Right renal pelvis (tissue), 4 donors: ENCODE measurements at places on chromosomes 12 and 14. TPM values are rescaled to one million over a fixed set of nuclear protein-coding genes. Genes with fewer than 3 reads are reported as not detected.

- no peak for DNase-seq
Observed at GRCh38 chr12:121797937-121798786, 4.7 kb upstream of the RHOF start.

- DNase-seq = no peak
Observed at GRCh38 chr14:69753860-69754259, 13.1 kb upstream of the SRSF5 start.

DNA sequence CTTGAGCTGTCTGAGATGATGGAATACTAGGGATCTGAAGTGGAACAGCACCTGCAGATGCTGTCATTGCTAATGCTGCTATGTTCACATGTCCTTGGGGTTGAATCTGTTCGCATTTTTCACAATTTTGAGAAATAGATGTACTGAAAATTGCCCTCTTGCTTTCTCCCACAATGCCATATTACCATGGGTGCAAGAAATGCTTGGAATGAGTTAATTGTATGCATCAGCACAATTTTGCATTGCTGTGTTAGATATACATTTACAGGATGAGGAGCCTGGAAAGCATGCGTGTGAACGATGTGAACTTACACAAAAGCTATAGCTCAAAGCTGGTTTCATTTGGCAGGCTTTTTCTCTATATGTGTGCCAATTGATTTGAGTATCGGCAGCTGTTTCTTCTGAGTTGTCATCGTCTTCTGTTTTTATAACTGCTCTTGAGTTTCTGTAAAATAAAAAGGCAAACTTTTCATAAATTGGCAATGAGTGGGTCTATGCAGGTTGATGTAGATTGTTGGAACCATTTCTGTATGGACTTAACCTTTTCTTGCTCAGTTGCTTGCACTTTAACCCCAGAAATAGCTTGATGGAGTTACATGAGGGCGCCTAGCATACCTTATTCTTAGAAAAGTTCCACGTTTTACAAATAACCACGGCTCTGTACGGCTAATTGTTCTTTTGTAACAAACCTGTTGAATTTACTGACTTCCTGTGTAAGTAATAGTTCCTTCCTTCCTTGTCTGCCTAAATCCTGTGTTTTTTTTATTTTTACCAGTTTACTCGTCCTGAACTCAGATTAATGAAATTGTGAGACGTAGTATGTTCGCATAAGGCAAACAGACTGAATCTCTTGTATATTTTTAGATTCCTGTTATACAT, 105.9 kb downstream of the FGD4 start:
- no peak for DNase-seq

- DNase-seq = no peak
Observed at GRCh38 chr12:106790020-106790419, 15.5 kb downstream of the RIC8B start.

Gene SYNDIG1L
- polyA plus RNA-seq = 0.36 TPM

DNA sequence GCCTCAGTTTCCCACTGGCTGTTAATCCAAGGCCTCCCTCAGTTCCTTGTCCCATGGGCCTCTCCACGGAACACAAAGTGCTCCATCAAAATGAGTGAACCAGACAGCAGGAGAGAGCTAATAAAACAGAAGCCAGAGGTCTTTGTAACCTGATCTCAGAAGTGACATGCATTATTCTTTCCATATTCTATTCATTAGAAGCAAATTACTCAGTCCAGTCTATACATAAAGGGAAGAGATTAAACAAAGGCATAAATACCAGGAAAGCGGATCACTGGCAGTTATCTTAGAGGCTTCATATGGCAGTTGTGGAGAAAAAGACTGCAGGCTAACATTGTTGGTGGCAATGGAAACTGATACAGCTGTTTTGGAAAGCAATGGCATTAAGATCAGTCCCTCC, 170.6 kb upstream of the GARIN6 start:
- DNase-seq = no peak

DNA sequence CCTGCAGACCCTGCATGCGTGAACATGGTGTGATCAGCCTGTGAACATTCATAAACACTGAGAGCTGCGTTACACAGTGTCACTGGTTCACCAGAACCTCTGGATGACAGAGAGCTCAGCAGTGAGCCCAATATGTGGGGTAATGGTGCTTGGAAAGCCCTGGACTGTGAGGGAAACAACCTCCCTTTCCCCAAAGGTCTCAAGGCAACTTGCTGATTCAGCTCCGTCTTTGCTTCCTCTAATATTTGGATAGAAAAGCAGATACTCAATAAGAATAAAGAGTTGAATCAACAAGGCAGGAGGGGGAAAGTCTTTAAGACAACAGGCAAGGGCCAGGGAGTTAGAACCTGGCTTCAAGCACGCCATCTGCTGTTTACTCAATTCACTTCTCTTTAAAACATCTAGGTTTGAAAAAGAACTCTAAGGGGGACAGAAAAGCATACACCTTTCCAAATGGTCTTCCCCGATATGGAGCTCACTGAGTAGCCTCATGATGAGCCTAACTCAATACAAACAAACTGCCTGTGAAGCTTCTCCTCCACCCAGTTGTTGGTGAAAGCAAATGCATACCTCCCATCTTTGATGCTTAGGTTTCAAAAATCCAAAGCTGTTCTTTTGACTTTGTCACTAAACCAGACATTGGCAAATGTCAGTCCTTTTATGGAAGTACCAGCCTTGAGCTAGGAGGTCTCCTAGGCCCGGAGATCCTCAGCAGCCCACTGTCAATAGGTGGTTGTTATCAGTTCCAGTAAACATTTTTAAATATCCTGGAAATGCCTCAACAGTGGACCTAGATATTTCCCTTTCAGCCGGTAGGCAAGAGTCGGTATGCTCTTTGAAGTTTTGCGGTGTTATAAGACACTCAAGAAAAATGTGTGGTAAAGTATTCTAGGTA, 76.1 kb downstream of the SAMD4A start:
- no peak for DNase-seq

Gene GLT1D1
- polyA plus RNA-seq = 1.7 TPM

DNA sequence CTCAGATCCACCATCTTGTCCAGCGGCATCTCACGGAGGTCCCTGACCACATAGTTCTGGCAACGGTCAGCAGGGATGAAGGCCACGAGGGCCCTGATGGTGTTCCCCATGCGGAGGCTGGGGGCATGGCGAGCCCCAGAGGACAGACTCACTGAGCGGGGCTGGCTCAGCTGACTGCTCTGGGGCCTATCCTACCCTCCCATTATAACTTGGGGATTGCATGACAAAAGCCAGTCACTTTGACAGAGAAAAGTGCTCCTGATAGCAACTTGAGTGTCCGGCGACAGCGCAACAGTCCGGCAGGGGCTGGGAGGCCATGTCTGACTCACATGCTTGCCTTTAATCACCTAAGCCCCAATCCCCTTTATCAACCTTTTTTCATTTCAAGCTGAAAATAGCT, at the start of gene LRRC10:
LRRC10 (minus strand) TSS at position 179 of the 400 bp plus-strand sequence; CDS start at position 110, 69 bp downstream.
- DNase-seq = no peak

- no peak for DNase-seq
Observed at GRCh38 chr12:33614630-33615029, 175.0 kb upstream of the SYT10 start.

DNA sequence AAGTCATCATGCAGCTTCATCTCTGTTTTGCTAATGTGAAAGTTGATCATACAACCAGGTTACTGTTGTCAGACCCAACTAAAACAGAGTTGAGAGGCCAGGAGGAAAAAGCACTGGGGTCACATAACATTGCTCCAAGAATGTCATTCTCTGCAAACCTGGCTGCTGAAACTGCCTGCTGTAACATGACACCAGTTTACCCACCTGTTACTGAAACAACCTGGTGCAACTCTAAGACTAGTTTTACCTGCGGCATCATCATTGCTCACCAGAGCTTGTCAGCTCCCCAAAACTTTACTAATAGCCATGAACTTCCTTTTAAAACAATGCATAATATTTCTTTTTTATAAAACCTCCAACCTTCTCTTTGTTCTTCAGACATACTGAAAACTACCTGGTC, 30.7 kb upstream of the DEGS2 start:
- no peak for DNase-seq

DNA sequence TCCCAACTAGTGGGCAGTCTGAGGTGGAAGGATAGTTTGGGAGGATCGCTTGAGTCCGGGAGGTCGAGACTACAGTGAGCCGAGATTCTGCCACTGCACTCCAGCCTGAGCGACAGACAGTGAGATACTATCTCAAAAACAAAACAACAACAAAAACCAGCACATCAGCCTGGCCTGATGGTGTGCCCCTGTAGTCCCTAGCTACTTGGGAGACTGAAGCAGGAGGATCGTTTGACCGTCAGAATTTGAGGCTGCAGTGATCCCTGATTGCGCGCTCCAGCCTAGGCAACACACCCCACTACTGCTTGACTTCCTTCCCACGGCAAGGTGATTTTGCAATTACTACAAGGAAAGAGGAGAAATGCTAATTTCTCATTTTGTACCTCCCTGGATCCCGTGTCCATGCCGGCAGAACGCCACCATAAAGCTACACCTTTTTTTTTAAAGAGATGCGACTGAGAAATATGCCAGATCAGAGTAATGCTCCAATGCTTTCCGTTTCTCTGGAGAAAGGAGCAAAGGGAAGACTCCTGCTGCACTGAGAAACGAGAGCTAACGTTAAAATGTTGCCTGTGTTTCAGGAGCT, 672 bp upstream of the SCFD1 start:
- no peak for DNase-seq

Gene INHBE
- 0.42 TPM for polyA plus RNA-seq

Gene HOXC6
- polyA plus RNA-seq = 31.7 TPM

DNA sequence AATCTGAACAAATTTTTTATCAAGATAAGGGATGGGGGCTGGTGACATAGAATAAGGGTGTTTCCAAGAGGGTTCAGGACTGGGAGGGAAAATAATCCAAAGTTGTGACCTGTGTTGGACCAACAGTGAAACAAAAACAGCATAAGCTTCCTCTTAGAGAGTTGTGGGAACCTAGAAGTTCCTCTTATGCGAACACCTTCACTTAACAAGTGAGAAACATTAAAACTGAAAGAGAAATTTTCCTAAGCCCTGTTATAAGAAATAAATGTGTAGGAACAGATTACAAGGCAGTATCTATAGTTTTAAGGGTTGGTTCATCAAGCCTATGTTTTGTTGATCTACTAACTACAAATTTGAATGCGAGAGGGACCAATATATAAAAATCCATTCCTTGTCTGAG, 58.4 kb downstream of the LLPH start:
- no peak for DNase-seq

- DNase-seq = no peak
Observed at GRCh38 chr14:105745433-105746123, 219.2 kb downstream of the TMEM121 start.

GRCh38 chr14:70257526-70257925, 68.8 kb upstream of the SLC8A3 start:
- DNase-seq = no peak

Gene NTF3
- 3.6 TPM for polyA plus RNA-seq

Gene KRT77
- polyA plus RNA-seq = not detected

Gene ABHD12B
- 0.80 TPM for polyA plus RNA-seq

Gene RHEBL1
- 1.5 TPM for polyA plus RNA-seq

Gene TNFAIP2
- polyA plus RNA-seq = 40.0 TPM

Gene MIP
- polyA plus RNA-seq = not detected

- no peak for DNase-seq
Observed at GRCh38 chr12:49244176-49244575, 20.7 kb upstream of the TUBA1C start.

DNA sequence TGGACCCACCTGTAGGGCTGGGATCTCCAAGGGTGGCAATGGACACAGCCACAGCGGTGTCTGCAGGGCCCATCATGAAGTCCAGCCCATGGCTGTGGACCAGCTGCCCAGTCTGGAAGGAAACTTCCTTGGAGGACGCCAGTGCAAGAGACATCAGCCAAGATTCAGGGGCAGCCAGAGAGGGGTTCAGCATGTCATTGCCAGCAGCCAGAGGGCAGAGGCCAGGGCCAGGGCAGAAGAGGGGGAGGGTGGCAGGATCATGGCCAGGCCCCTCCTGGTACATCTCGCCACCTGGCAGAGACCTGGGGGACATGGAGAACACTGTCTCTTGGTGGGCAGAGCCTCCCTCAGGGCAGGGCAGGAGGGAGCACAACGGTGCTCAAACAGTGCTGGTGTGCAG, 10.2 kb downstream of the ANHX start:
- DNase-seq = no peak

DNA sequence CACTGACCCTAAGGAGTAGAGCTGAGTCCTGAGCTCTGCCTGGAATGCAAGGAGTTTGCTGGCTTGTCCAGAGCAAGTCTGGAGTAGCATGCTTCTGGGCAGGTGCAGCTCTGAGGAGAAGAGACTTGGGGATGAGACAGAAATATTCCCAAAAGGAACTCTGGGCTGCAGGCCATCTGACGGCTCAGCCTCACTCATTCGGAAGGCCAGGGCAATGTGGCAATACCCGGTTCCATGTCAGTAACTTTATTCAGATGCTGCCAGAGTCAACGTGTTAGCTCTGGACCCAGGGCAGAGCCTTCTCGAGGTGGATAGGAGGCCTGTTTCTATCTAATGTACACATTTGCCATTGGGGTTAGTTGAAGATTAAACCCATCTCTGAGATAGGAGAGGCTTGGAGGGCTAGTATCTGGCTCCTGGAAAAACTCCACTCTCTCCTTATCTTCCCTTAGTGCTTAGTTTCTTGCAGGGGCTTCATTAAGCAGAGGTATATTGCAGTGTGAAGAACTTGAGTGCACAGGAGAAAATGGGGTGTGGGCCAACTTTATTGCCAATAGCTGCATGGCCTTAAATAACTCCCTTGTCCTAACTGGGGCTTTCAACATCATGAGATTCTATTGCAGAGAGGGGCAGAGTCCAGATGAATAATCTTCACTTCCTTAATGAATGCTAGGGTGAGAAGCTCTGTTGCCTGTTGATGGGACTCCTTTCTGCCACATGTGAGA, 65.6 kb downstream of the NTF3 start:
- DNase-seq = no peak

Gene GPRC5D
- polyA plus RNA-seq = 0.75 TPM

GRCh38 chr14:92670160-92670559, 78.3 kb downstream of the LGMN start:
- no peak for DNase-seq

- DNase-seq = no peak
Observed at GRCh38 chr12:6212086-6212485, 11.9 kb downstream of the CD9 start.

GRCh38 chr12:80406253-80406652, 37.8 kb upstream of the PTPRQ start:
- no peak for DNase-seq

DNA sequence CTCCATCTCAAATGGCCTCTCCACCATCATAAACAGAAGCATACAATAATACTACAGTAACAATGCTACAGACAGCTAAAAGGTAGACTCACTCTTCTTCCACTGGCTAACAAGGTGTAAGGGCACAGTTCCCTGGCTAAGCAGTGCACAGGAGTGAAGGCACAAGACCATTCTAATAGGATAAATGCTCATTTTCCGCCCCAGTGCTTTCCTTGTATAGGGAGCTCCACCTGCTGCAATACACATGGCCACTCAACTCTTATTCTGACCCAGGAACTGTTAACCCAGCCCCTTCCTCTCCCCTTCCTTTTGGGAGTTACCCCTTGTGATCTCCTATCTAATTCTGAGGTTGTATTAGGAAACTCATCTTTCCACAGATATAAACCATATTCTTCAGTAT, 124.6 kb downstream of the KCNK10 start:
- no peak for DNase-seq

Gene GPRC5A
- 10.5 TPM for polyA plus RNA-seq

Gene KRT3
- polyA plus RNA-seq = not detected

Gene DHRS4L2
- polyA plus RNA-seq = 39.7 TPM

Gene SLC4A8
- 3.5 TPM for polyA plus RNA-seq

Gene GLS2
- polyA plus RNA-seq = 1.6 TPM

- no peak for DNase-seq
Observed at GRCh38 chr12:68501226-68501625, 109.5 kb upstream of the RAP1B start.

- DNase-seq = no peak
Observed at GRCh38 chr12:26252946-26253345, 57.6 kb downstream of the SSPN start.

Gene FSCB
- not detected for polyA plus RNA-seq
